ENCODE measurements at places on chromosomes 2 and 18.

DNA sequence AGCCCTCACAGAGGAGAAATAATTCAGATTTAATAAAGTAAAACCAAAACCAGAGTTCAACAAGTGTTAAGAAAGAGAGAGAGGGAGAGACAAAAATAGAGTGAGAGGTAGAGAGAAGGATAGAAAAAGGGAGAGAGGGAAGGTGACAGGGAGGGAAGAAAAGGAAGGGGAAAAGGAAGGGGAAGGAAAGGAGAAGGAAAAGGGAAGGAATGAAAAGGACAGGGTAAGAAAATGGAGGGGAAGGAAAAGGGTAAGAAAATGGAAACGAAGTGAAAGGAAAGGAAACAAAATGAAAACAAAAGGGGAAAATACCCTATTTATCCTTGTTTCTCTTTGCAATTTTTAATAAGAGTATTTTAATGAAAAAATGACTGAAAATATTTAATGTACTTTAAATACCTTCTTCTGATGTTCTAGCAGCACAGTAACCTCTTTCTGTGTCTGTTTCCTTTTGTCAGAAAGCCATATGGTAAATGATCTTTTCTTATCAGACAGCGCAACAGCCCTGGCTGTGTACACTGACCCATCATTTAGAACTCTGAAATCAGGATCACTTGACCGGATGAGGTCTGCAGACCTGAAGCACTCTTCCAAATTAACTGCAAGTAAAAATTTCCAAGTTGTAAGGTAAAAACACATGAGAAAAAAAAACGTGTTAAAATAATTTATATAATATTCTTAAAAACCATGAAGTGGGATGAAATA lies 11.8 kb downstream of the DSC3 start:
- no peak for DNase-seq

DNA sequence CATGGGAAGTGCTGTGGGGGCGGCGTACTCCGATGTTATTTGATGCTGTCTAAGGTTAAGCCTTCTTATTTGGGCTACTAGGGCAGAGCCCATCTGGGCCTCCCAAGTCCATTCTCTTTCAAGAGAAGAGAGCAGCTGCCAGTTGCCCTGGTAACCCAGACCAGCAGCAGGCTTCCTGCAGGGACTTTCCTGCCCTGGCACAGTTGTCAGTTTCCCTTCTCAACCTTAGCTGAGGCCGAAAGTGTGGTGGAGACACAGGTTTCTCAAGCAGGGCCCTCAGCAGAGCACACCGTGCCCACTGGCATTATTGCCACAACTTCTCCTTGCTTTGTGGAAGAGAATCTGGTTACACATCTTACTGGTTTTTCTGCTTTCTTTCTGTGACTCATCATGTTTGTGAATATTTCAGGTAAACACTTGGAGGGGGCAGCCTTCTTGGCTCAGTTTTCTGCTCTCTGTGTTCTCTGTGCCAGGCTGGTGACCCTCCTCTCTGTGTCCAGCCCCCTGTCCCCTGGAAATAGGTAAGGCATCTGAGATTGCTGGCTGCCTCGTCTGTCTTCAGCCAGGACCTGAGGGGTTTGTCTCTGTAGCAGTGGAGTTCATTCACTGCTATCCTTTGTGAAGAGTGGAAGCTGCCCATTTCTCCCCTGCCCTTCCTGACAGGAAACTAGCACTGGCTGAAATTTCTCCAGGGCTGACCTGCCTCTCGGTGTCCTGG lies 111.0 kb downstream of the B3GNT2 start:
- DNase-seq, result peak; percentile 23

DNA sequence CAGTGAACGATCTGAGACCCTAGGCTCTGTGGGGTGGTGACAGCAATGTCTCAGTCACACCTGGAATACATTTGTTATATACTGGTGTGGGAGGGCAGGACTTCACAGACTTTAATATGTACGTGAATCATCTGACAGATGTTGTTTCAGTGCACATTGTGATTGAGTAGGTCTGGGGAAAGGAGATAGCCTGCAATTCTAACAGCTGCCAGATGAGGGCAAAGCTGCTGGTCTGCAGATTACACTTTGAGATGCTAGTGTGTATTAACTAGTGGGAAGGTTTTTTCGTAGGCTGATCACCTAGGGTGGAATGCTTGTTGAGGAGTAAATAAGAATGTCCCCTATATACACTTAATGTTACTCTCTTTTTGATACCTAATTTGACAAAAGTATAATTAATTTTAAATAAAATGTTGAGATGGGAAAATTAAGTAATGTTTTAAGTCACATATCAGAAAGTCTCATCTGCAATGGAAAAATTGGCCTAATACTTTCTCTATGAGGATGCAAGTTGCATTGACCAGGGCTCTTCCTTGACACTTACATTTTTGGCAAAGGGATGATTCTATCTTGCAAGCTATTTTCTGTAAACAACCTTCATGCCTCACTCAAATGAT lies 496.9 kb upstream of the HNMT start:
- no peak for DNase-seq

GRCh38 chr2:37471994-37472393 lies 127.6 kb downstream of the QPCT start:
- DNase-seq, result no peak

DNA sequence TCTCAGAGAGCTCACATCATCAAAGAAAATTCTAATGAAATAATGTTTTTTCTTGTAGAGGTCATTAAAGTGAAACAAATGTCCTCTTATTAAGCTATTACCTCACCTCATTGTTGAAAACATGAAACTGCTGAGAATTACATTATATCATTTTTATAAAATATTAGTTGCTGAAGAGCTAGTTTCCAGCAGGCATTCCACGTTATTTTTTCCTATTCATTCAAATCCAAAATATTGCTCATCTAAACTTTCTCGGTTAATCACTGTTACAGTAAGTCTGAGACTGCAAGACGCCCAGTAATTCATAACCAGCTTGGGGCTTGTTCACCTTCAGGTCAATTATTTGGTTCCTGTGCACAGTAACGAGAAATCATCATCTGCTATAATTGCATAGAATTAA lies 138.5 kb upstream of the RASGRP3 start:
- DNase-seq, result no peak

- no peak for DNase-seq
These were observed 97.0 kb upstream of the NCK2 start for GRCh38 chr2:105647731-105648130.

GRCh38 chr2:62540408-62541168 lies 34.6 kb upstream of the TMEM17 start:
- DNase-seq, result no peak

DNA sequence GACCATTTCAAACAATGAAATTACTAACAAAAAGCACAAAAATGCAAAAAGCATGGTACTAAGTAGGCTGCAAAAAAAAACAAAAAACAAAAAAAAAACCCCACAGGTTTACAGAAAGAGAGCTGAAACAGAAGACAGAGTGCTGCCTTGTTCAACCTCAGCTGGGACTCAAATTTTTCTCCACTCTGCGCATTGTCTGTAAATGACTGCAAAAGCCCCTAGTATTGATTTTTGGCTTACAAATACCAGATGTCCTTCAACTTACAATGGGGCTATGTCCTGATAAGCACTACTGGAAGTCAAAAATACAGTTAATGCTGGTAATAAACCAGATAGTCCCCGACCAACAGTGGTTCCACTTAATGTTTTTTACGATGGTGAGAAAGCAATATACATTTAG lies 42.2 kb downstream of the UBE2E3 start:
- DNase-seq, result no peak

DNA sequence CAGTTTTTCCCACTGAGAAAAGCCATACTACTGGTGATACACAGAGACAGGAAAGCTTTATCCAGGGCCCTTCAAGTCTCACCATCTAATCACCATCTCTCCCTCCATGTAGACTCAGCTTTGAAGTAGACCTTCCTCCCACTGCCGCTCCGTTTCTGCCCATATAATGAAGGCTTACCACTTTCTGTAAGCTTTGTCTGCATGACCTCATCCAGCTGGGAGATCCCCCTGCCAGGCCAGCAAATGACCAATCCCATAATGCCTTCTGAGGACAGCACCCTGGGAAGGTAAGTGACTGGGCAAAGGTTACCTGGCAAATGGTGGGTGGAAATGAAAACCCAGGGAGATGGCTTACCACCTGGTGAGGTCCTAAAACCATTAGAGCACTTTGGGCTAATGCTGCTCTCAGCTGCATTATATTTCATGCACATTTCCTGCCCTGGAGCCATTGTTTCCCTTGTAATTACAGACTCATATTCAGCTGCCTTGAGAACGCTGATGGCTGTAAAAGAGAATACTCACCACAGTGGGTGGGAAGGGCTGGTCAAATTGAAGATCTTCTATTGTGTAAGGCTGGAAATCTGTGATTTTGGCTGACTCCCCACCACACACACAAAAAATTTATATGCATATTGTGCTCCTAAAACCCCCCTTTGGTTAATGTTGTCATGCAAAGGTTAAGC lies 350.7 kb upstream of the SYT4 start:
- no peak for DNase-seq

DNA sequence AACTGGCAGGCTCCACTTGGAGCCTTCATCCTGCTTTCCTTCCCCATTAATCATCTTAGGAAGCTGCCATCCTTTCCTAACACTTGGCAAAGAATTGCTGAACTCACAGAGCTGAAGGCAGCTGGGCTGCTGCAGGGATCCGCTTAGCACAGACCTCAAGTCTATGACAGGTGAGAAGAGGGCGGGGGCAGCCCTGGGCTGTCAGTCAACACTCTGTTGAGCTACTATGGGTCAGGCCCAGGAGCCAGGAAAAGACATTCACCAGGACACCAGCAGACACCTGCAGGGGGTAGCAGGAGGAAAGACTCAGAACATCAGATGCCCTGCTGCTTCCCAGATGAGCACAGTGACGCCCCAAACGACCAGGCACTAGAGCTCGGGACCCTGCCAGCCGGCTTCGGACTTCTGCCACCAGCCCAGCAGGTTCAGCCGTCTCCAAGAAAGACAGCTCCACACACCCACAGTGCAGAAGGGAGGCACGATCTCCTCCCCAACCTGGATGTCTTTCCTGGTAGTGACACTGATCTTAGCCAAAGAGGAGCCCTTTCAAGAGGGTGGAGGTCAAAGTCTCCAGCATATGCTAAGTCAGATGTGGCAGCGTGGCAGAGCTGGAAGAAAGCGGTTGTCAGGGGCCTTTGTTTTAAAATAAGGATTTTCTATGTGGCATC lies 55.2 kb downstream of the SNORC start:
- no peak for DNase-seq

DNA sequence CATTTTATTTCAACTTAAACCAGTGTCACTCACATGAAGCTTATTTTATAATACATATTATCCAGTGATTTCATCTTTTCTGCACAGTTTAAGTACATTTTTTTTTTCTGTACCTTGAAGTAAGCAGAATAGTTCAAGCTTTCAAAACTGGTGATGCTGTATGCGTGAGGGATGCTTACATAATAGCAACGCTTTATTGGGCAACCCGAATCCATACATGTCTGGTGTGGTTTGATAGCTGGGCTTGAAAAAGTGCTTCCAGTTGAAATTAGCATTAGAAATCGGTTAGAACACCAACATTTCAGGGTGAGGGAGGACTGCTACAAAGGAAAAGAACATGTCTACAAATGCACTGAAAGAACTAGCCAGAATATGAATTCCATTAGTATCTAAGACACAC lies 117.4 kb downstream of the MBP start:
- DNase-seq, result no peak

GRCh38 chr2:11708106-11708505 lies 38.1 kb upstream of the NTSR2 start:
- DNase-seq, result no peak

- no peak for DNase-seq
These were observed 414.9 kb upstream of the SYT4 start for GRCh38 chr18:43692099-43692690.

DNA sequence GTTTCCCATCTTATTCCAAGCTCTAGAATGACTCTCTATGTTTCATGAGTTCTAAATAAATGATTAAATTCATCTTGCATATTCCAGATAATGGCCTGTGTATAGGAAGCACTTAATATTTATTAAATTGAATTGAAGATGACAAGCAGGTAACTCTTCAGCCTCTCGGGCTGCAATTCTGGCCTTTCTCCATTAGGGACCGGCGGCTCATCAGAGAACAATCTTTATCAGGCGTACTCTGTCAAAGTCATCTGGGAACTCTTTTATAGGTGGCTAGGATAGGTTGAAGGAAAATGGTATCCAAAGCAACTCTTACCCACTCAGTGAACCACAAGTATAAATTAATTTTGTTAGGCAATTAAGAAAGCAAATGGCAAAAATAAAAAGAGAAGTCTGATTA lies 308.5 kb downstream of the NOL4 start:
- no peak for DNase-seq

DNA sequence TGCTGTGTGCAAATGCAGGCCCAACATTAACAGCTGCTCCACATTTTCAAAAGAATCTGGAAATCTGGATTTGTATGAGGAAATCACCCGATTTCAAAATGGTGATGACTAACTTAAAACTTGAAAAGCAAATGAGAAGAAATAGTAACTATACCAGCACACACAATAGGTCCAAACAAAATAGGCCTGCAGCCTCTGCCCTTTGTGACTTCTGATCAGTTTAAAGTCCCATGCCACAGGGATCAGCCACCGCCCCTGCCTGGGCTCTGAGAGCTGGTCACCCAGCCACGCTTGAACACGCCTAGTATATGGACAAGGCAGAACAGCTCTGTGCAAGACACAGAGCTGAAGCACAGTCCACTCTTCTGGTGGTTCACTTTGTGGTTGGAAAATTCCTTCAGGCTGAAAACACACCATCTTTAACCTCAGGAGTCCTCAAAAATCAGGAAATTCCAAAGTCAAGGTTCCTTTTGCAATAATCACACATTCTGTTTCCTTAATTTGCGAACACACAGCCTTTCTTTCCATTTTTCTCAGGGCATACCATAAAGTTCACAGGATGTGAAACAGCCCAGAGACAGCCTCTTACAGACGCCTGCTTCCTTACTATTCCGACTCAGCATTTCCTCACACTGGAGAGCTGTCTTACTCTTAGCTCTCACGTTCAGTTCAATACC lies 150.1 kb upstream of the RIOK3 start:
- DNase-seq, result no peak

DNA sequence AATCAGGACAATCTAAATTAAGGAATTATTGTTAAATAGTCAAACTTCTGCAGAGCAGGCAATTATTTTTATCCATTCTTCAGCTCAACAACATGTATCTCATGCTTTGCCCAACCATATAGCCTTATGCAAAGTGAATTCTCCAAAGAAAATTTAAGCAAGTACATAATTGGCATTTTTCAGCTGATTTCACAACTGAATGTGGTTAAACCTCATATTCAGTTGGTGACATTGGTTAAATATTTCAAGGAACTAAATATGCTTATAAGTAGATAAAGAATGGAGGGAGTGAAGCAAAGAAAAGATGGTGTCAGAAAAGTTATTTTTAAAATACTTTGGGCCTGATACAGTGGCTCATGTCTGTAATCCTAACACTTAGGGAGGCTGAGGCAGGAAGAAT lies 816.2 kb downstream of the NRXN1 start:
- DNase-seq, result no peak

Data from CD4-positive, CD25-positive, alpha-beta regulatory T cell (primary cell).